ENCODE measurements at places on chromosomes 1 and 21.

DNA sequence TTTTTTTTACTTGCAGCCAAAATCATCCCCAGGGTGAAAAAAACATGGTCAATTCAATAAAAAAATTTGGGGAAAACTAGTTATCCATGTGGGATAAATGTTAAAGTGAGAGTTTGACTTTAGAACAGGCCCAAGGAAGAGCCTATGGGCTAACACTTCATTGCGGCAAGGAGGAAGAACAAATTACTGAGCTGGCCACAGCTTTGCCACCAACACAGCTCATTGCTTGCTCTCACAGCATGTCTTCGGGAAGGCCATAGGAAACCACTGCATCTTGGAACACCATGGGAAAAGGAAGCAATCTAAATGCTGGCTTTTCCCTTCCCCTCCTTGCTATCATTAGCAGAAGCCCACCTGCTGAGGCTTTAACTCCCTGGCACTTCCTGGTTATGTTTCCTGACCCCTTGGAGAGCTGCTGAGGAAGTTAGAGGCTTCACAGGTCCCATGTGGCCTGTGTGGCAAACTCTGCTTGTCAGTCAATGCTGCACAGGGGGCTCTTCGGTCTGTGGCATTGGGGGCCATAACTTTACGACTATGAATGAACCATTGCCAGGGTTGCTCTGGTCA, 86.0 kb downstream of the SLC25A24 start:
- DNase-seq: no peak

- DNase-seq: no peak
Measured at GRCh38 chr1:59696421-59697115, 118.2 kb upstream of the HOOK1 start.

GRCh38 chr1:202967684-202968281, 726 bp upstream of the CYB5R1 start:
- DNase-seq: peak; percentile 35

- DNase-seq: no peak
Measured at GRCh38 chr1:81797701-81798100, 3.0 kb upstream of the ADGRL2 start.

DNA sequence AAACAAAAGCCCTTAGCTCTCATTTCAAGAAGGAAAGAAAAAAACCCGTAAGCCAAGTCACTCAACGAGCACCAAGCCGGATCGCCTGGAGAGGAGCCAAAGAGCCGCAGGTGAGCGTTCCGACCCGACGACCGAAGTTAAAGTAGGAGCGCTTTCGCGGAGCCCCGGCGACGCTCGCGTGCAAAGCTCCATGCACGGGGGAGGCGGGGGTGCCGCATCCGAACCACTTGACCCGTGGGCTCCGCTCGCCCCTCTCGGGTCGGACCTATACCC, 382 bp downstream of the GPBP1L1 start:
- peak; percentile 64 for DNase-seq

DNA sequence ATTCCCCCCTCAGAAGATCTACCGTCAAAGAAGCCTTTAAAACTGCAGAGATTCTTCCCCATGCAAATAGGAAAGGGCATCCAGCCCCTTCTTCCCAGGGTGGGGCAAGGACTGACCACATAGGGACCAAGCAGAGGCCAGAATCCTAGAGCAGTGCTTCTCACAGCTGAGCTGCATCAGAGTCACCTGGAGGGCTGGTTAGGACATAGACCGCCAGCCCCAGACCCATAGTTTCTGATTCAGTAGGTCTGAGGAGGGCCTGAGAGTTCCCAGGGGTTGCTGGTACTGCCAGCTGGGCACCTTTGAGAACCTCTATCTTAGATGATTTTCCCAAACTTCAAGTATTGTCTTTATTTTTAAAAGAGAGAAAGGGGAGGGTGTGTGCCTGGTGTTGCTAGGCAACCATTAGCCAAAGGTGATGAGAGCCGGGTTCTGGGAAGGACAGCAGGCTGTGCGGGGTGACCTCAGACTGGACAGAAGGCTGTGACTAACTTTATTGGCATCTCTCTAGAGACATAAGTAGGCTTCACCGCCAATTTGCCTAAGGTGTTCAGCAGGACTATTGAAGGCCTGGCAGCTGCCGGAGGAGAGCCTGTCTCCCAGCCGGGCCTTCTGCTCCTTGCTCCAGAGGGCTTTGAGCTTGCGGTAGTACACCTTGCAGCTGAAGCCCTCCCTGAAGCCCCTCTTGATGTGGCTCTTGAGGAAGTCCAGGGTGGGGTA, 3.0 kb downstream of the SPATA46 start:
- DNase-seq: no peak

DNA sequence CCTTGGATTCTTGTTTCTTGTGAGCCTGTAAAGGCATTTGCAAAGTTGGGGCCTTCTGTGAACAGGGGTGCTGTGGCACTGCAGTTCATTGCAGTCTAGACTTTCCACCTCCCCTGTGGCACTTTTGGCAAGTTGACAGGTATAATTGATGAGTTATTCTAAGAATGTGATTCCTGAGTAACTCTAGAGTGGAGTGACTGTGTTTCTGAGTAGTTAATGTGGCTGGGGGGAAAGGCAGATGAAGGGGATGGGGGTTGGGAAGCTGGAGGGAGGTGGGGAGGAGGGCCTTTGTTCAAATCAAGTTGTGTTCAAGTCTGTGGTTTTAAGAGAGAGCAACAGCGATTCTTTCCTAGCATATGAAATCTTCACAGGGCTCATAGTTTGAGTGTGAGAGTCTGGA, 32.9 kb downstream of the PBX1 start:
- DNase-seq: no peak

Data from CD4-positive, alpha-beta T cell (primary cell).